ENCODE measurements at places on chromosomes 7 and 10.

GRCh38 chr10:381805-382204 lies 246.6 kb downstream of the ZMYND11 start:
- no peak for DNase-seq

DNA sequence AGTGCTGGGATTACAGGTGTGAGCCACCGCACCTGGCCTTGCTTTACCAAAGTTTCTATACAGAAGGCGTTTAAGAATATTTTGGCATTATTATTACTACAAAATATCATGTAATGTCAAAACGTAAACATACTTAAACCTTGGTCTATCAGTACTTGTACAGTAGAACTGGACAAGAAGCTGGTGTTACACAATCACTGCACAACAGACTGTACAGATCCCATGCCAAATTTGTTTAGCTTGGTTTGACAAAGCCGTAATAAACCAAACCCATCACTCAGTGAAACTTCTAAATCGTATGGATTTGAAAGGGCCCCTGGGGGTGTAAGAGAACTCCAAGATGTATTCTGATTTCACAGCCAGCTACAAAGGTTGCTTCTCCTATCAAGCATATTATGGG lies 51.8 kb upstream of the RHEB start:
- DNase-seq: no peak

DNA sequence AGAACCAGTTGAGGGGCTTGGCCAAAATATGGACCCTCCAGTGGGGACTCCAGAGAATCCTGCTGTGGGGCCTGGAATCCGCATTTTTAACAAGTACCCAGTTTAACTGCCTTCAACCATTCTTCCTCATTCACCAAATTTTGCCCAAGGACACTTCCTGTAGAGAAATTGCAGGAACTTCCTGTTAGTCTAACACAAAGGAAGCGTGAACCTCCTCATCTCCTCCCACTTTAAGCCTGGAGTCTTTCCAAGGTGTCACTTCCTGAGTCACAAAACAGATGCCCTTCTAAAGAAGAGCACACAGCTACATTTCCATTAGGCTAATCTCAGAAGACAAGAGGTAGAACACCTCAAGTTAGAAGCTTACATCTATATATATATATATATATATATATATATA lies 188.4 kb downstream of the PPP1R17 start:
- DNase-seq: no peak

DNA sequence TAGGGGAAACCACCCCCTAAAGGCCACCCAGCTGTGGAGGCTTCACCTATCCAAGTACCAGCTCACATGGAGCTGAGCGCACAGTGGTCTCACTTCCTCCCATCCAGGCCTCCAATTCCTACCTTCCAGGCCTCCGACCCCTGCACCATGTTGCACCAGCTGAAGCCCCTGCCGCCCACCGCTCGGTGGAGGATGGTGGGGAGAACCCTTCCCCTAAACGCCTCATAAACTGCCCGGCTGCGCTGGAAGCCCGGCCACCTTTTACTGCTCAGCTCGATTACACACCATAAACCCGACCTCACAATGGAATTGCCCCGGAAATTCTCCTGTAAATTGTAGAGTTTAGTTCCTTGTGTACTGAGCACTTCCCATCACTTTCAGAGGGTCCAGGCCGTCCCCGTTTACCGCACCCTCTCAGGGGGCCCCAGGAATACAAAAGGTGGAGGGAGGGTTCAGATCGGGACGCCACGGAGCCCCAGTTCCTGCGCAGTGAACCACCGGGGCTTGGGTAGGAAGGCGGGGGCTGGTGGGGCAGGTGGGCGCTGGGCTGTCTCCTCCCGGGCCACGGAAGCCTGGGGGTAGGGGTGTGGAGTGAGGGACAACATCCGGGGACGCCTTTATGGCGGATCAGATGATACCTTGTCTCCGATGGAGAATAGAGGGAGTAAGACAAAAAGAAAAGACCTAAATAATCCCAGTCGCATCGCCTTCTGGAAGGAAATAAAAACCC lies 1.4 kb upstream of the HOXA7 start:
- DNase-seq: no peak

- no peak for DNase-seq
These were observed 48.1 kb downstream of the RGS10 start for GRCh38 chr10:119494236-119495020.

DNA sequence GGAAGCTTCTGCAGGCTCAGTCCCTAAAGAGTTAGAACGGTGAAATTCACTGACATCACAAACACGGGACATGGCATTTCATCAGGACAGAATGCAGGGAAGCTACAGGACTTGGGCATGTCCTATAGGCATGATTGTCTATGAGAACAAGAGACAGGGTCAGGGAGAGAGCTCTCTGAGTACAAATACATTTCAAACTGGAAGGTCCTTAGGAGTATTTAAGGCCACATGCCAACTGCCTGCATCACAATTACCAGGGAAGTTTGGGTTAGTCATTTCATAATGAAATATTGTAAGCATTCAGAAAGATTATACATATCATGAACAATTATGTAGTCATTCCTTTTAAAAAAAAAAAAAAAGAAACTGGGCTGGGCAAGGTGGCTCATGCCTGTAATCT lies 71.3 kb downstream of the CREB3L2 start:
- no peak for DNase-seq

- no peak for DNase-seq
These were observed 36.8 kb downstream of the MYOF start for GRCh38 chr10:93445097-93445960.

DNA sequence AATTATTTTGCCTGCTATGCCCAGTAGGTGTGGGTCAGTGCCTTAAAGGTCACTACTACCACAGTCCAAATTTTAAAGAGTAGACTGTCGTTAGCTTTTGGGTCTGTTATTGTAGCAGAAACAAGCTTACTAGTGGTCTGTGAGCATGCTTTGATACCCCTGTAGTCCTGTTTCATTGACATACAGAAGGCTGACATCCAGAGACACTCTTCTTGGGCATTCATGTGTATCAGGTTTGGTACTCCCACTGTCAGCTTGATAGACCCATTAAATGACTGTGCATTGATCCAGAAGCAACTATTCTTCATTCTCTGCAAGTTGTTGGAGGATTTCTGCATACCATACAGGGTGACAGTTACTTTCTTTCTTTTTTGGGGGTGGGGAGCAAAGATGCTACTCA lies 884.4 kb upstream of the CELF2 start:
- no peak for DNase-seq

DNA sequence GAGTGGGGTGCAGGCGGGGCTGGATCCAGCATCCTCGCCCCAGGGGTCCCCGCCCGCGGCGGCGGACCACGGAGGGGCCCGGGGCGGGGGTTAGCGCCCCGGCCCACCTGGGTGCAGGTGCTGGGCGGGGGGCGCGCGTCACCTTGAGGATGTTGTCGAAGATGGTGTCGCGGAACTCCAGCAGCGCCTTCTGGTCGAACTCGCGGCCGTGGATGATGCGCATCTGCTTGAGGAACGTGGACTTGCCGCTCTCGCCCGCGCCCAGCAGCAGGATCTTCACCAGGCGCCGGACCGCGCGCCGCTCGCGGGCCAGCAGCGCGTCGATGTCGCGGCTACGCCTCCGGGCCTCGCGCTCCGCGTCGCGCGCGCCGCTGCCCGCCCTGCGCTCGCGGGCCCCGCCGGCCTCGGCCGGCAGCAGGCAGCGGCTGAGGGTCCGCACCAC lies 376 bp downstream of the GNA12 start:
- no peak for DNase-seq

GRCh38 chr10:114932225-114932624 lies 5.8 kb upstream of the TRUB1 start:
- no peak for DNase-seq

- DNase-seq: no peak
These were observed 642 bp upstream of the COL13A1 start for GRCh38 chr10:69801094-69801433.

- peak; percentile 18 for DNase-seq
These were observed 39.1 kb upstream of the RAB18 start for GRCh38 chr10:27464993-27465392.

- DNase-seq: no peak
These were observed 5.5 kb downstream of the SGCE start for GRCh38 chr7:94650147-94651051.

- no peak for DNase-seq
These were observed 20.8 kb downstream of the P4HA1 start for GRCh38 chr10:73075829-73076228.

GRCh38 chr7:24851786-24852185 lies 94.5 kb upstream of the GSDME start:
- no peak for DNase-seq

DNA sequence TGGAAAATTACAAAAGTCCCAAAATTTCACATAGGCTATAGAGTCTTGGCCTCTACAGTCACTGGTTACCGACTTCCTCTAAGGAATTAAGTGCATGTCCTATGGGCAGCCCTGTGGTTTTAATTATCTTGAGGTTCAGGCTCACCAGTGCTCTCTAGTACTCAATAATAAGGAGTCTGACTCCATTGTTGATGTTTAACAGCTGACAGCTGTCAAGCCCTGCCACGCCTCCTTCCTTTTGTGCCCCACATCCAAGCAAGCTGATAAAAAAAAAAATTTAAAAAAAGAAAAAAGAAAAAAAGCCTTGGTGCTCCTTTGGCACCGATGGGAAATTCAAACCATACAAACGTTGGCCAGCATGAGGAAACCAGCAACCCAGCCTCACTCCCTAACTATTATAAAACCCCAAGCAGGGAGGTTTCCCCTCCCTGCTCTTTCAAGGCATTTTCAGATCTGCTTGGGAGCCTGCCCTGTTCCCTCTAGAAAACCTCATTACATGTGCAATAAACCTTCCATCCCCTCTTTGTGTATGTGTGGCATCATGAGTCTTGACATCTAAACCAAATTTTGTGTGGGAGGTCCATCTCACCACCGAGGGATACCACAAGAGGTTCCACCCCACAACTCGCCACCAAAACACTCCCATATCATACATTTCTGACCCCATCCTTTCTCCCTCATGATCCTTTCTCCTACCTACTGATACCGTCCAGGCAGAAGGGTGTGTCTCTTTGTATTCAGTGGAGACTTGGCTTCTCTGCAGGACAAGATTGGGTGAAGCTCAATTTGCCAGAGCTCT lies 70.9 kb upstream of the CCDC71L start:
- no peak for DNase-seq

DNA sequence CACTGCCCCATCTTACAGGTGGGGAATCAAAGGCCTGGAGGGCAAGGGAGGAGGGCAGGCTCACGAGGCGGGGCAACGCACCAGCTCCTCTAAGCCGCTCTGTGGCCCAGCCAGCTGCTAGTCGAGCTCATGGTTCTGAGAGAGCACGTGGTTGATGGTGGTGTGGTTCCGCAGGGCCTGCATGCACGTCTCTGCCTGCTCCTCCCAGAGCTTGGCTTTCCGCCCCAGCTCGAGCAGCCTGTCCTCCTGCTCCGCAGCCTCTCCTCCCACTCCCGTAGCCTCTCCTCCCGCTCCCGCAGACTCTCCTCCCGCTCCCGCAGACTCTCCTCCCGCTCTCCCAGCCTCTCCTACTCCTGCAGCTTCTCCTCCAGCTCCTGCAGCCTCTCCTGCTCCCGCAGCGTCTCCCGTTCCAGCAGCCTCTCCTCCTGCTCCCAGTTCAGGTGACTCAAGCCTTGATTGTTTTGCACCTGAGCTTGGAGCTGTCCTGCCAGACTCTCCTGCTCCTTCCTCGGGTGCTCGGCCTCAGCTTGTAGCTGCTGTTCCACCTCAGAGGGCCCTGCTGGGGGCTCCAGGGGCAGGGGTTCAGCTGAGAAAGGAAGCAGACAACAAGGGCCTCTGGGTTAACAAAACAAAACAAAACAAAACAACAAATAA lies 19.1 kb upstream of the MTPAP start:
- DNase-seq: no peak

GRCh38 chr10:14439451-14440259 lies 108.9 kb upstream of the FRMD4A start:
- DNase-seq: no peak

DNA sequence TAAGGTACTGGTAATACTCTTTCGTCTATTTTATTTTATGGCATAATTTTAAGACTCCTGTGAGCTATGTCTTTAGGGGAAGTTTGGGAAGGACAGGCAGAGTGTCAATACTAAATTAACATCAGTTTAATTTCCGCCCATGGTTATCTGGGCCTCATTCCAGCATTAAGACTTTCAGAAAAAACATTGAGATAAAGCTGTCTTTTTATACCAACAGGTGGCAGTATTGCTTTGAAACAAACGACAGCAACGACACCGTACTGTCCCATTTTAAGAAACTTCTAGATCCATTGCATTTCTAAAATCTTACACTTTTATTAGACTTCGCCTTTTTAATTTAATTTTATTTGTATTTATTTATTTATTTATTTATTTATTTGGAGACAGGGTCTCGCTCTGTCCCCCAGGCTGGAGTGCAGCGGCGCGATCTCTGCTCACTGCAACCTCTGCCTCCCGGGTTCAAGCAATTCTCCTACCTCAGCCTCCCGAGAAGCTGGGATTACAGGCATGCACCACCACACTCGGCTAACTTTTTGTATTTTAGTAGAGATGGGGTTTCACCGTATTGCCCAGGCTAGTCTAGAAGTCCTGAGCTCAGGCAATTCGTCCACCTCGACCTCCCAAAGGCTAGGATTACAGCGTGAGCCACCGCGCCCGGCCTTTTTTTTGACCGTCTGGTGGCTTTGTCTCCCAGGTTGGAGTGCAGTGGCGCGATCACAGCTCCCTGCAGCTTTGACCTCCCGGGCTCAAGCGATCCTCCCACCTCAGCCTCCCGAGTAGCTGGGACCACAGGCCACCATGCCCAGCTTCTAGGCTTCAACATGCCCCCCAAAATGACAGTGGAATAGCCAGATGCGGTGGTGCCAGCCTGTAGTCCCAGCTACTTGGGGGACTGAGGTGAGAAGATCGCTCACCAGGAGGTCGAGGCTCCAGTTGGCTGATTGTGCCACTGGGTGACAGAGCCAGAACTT lies 78.7 kb upstream of the C1GALT1 start:
- DNase-seq: no peak

DNA sequence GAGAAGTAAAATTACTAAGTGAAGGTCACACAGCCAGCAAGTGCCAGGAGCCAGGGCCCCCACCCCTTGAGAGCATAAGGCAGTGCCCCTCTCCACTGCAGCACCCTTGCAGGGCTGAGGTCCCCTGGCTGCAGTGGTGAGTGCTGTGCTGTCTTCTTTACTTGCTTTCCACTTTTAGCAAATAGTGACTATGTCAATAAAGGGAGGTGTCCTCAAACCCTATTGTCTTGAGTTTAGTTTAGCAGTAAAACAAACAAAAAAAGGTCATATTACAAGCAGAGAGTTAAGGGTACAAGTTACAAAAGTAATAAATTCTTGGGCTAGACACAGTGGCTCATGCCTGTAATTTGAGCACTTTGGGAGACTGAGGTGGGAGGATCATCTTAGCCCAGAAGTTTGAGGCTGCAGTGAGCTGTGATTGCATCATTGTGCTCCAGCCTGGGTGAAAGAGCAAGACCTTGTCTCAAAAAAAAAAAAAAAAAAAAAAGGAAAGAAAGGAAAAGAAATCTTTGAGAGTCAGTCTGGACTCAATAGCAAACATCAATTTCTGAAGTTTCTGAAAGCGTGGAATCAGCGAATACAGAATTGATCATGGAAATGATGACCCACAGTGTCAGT lies 39.0 kb upstream of the KIF5B start:
- no peak for DNase-seq

GRCh38 chr10:91879515-91880170 lies 29.6 kb downstream of the FGFBP3 start:
- DNase-seq: no peak
